ENCODE measurements at places on chromosomes 11 and 22. TPM values are rescaled to one million over a fixed set of nuclear protein-coding genes. Genes with fewer than 3 reads are reported as not detected.

Gene BLID
- not detected for total RNA-seq

Gene P2RY2
- total RNA-seq = not detected

Gene INPP5J
- 0.13 TPM for total RNA-seq

Gene GAS2
- total RNA-seq = 1.8 TPM

Gene PHF21B
- total RNA-seq = 1.3 TPM

Gene PISD
- 33.1 TPM for total RNA-seq

Gene CFAP300
- total RNA-seq = 2.1 TPM

Gene SOX10
- total RNA-seq = not detected

Gene ZNF280B
- 2.7 TPM for total RNA-seq

Gene SSTR3
- total RNA-seq = not detected

Gene F2
- not detected for total RNA-seq

Gene APOL5
- not detected for total RNA-seq

GRCh38 chr22:28129319-28129962 is 210.4 kb upstream of the PITPNB start:
- no peaks in the 10 kb centered on the region for H3K27me3 ChIP-seq
- no peaks in the 10 kb centered on the region for H3K4me1 ChIP-seq
- no peak overlapping the region for H3K27ac ChIP-seq

- H3K4me3 ChIP-seq = peak overlapping the region; percentile 41
- DNase-seq = peak; percentile 37
- H3K27ac ChIP-seq = no peak overlapping the region
- peaks cover 30% of the 10 kb centered on the region for H3K27me3 ChIP-seq
- no peaks in the 10 kb centered on the region for H3K36me3 ChIP-seq
Measured at GRCh38 chr22:50531962-50532674, 2.3 kb upstream of the TYMP start.

DNA sequence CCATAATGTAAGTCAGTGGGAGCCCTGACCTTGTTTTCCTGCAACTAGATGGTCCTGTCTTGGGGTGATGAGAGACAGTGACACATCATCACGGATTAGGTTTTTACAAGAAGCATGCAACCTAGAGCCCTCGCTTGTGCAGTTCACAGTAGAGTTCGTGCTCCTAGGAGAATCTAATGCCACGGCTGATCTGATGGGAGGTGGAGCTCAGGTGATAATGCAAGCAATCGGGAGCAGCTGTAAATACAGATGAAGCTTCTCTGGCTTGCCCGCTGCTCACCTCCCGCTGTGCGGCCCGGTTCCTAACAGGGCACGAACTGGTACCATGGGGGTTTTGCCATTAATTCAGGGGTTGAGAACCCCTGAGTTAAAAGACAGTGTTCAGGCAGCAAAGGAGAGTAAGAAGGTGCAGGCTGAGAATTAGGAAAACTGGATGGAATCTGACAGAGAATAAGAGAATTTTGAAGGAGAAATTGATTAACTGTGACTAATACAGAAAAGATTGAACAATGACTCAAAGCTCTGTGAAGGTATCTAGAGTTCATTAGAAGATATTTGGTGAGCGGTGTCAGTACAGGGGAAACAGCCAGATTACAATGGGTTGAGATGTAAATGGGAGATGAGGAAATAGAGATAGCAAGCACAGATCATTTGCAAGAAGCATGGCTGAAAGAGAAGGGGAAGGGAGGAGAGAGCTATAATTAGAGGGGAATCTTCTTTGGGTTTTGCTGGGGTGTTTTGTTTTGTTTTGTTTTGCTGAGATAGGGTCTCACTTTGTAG is 21.0 kb downstream of the WEE1 start:
- no peak for DNase-seq
- peaks cover 9% of the 10 kb centered on the region for H3K36me3 ChIP-seq

DNA sequence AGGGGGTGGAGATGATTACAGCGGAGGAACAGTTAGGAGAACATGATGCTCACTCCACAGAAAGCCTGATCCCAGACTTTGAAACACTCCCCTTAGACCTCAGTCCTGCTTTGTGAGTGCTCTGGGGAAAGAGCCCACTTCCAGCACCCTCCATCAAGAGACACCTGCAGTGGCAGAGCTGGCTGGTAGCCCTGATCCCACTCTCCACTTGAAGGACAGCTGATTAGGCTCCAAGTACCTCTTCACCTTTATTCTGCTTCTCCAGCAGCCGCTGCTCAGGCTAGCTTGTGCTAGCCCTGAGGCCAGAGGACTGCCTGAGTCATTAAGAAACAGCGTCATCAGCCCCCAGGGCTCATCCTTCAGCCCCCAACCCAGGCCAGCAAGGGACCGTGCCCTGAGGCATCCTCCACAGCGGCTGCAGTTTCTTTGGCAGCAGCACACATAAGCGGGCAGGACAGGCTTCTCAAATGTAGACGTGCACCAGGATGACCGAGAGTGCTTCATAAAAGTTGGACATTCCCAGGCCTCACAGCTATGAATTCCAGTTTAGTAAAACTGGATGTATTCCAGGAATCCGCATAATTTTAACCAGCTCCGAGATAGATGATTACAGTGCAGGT is 146.0 kb upstream of the TBCEL start:
- no peak overlapping the region for H3K27ac ChIP-seq
- no peak for DNase-seq
- H3K4me1 ChIP-seq = no peaks in the 10 kb centered on the region
- no peaks in the 10 kb centered on the region for H3K27me3 ChIP-seq
- no peaks in the 10 kb centered on the region for H3K36me3 ChIP-seq
- no peak overlapping the region for H3K4me3 ChIP-seq

- peak; percentile 98 for DNase-seq
- H3K4me1 ChIP-seq = peaks cover 59% of the 10 kb centered on the region
- no peaks in the 10 kb centered on the region for H3K36me3 ChIP-seq
- peak overlapping the region; percentile 93 for H3K27ac ChIP-seq
- peak overlapping the region; percentile 19 for H3K4me3 ChIP-seq
- no peaks in the 10 kb centered on the region for H3K27me3 ChIP-seq
Measured at GRCh38 chr11:67031791-67032561, 9.0 kb downstream of the SYT12 start.

DNA sequence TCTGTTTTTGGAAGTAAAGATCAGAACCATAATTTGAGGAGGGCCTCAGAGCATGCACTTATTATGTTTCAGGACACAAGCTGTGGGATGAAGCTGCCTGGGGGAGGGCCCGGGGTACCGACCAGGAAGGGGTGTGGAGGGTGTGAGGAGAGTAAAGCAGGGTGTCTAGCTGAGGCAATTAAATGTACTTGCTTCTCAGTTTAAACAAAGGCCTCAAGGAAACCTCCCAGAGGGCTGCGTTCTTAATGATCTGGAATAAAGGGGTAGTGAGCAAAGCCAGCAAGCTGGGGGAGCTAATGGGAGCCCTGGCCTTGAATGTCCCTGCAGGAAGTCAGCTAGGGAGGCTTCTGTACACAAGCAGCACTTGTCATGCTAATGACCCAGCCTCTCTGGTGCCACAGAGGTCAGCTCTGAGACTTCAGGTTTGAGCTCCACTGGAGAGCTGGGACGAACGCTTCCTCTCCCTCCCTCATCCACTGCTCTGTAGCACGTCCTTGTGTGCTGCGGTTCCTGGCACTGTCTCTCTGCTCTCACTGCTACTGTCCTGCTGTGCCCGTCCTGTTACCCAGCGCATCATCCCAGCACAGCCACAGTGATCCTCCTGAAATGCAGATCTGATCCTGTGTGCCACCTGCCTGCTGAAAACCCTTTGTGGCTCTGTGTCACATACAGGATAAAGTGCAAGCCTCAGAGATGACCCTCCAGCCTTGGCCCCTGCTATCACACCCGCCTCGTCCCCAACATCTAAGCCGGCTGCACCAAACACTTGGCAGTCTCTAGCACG is 159.7 kb downstream of the DBX1 start:
- H3K27ac ChIP-seq = no peak overlapping the region
- no peaks in the 10 kb centered on the region for H3K27me3 ChIP-seq
- no peaks in the 10 kb centered on the region for H3K4me1 ChIP-seq
- H3K36me3 ChIP-seq = no peaks in the 10 kb centered on the region
- DNase-seq = no peak
- no peak overlapping the region for H3K4me3 ChIP-seq

GRCh38 chr11:20315800-20316199 is 47.7 kb upstream of the HTATIP2 start:
- H3K4me1 ChIP-seq = no peaks in the 10 kb centered on the region
- H3K27me3 ChIP-seq = no peaks in the 10 kb centered on the region
- no peak overlapping the region for H3K4me3 ChIP-seq

DNA sequence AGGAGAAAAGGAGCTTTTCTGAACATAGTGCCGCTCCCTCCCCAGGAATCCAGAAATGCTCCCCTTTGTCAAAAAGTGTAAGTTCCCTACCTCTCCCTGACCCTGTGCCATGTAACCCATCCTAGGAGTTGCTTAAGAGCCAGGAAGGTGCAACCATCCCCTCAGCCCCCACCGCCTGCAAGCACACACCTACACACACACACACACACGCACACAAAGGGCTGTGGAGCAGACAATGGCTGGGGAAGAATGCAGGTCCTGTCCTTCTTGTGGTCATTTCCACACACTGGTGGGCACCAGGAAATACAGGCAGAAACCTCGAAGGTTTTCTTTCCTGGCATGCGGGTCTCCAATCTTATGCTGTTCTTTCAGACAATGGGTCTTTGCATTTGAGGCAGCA is 1.2 kb downstream of the P2RX3 start:
- H3K4me3 ChIP-seq = no peak overlapping the region
- peaks cover 11% of the 10 kb centered on the region for H3K36me3 ChIP-seq
- peaks cover 13% of the 10 kb centered on the region for H3K4me1 ChIP-seq
- H3K27me3 ChIP-seq = 0 out of 2 replicates have a peak, but pooled peaks cover 3% of the 10 kb centered on the region

DNA sequence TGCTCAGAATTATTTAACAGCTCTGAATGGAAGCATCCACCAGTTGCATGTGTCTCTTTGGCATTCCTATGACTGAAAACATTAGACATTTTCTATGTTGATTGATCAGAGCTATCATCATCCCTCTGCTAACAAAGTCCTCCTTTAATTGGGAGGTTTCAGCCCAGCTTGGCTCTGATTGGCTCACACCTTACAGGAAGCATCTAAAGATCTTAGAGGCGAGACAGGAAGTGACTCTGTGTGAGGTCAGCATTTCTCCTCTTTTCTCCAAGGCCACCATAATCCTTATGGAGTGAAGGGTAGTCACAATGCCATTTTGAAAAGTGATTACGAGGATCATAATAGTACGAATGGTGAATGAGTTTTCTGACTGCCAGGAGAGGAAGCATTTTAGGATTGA is 260.8 kb downstream of the MIAT start:
- H3K27me3 ChIP-seq = 0 out of 2 replicates have a peak, but pooled peaks cover 11% of the 10 kb centered on the region
- no peak overlapping the region for H3K27ac ChIP-seq

- no peaks in the 10 kb centered on the region for H3K36me3 ChIP-seq
- no peak overlapping the region for H3K4me3 ChIP-seq
- no peaks in the 10 kb centered on the region for H3K27me3 ChIP-seq
- no peaks in the 10 kb centered on the region for H3K4me1 ChIP-seq
- no peak for DNase-seq
Measured at GRCh38 chr11:75534259-75535069, 8.7 kb upstream of the GDPD5 start.

GRCh38 chr22:50276143-50276542 is 6.0 kb upstream of the MAPK11 start:
- peaks cover 6% of the 10 kb centered on the region for H3K4me1 ChIP-seq
- DNase-seq = no peak
- peaks cover 64% of the 10 kb centered on the region for H3K36me3 ChIP-seq
- no peak overlapping the region for H3K4me3 ChIP-seq
- peaks cover 4% of the 10 kb centered on the region for H3K27me3 ChIP-seq

DNA sequence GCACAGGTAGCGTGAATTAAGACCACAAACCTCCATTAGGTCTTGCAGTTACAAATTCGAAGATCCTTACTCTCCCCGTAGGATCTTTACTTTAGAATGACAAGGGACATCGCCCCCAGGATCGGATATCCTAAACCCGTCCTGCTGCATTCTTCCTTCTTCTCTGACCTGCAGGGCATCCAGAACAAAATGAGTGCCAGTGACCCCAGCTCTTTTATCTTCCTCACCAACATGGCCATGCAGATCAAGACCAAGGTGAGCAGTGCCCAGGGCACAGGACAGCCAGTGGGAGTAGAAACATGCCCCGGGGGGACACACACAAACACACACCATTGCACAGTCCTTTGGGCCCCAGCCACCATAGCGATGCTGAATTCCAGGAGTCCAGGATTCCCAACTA is 42.6 kb upstream of the MPEG1 start:
- H3K27ac ChIP-seq = no peak overlapping the region
- H3K27me3 ChIP-seq = no peaks in the 10 kb centered on the region
- H3K36me3 ChIP-seq = no peaks in the 10 kb centered on the region
- no peak for DNase-seq
- no peaks in the 10 kb centered on the region for H3K4me1 ChIP-seq

- H3K36me3 ChIP-seq = no peaks in the 10 kb centered on the region
- no peak overlapping the region for H3K4me3 ChIP-seq
- H3K4me1 ChIP-seq = no peaks in the 10 kb centered on the region
- H3K27ac ChIP-seq = no peak overlapping the region
- no peak for DNase-seq
Measured at GRCh38 chr11:75078233-75078632, 18.4 kb downstream of the OR2AT4 start.

DNA sequence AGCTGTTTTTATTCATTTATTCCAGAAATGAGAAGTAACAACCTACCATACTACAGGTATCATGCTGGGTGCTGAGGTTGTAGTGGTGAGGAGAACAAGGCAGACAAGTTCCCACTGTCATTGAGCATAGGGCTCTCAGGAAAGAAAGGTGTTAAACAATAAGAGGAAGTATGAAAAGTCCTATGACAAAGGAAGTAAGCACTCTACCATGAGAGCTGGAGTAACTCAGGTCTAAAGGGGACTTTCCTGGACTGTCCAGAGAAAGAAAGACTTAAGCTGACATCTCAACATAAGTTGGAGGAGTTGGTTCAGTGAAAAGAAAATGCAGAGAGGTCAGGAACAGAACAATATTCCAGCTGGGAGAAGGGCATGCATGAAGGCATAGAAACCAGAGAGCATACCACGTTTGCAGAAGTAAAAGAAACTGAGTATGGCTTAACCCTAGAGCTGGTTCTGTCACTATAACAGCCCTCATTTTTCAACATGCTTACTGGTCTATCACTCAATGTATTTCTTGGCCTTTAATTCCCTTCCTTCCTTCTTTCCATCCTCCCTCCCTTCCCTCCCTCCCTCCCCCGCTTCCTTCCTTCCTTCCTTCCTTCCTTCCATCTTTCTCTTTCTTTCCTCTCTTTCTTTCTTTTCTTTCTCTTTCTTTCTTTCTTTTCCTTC is 137.8 kb upstream of the BDNF start:
- no peak for DNase-seq
- H3K4me3 ChIP-seq = no peak overlapping the region
